Fibroblast of the aortic adventitia (primary cell): ENCODE measurements at places on chromosomes 2 and 18.

DNA sequence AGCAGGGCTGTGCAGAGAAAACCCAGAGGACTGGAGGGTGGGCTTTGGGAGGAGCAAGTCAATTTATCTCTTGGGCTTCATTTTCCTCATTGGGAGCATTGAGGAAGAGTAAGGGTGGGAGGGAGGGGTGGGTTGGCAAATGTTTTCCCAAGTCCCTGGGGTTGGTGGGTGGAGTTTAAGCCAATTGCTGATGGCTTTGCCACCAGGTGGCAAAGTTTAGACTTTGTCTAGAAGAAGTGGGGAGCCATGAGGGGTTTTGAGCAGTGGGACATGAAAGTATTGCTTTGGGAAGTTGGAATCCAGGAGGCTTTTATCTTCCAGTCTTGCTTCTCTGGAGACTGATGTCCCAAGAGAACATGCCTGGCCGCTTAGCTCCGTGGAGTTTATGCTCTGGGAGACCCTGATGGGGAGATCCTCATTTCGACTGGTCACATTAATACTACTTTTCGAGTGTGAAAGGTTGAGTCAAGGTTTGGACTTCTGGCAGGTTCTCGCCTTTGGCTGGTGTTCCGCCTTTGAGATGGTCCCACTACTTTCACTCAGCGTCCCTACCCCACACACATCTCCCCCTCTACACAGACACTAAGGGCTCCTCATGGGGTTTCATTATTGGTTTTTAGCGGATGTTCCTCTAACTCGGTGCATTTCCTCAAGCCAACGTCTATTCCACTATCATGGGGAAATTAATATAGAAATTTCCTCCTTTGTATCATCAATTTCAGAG, 126.7 kb downstream of the PRKCE start:
- DNase-seq: no peak

DNA sequence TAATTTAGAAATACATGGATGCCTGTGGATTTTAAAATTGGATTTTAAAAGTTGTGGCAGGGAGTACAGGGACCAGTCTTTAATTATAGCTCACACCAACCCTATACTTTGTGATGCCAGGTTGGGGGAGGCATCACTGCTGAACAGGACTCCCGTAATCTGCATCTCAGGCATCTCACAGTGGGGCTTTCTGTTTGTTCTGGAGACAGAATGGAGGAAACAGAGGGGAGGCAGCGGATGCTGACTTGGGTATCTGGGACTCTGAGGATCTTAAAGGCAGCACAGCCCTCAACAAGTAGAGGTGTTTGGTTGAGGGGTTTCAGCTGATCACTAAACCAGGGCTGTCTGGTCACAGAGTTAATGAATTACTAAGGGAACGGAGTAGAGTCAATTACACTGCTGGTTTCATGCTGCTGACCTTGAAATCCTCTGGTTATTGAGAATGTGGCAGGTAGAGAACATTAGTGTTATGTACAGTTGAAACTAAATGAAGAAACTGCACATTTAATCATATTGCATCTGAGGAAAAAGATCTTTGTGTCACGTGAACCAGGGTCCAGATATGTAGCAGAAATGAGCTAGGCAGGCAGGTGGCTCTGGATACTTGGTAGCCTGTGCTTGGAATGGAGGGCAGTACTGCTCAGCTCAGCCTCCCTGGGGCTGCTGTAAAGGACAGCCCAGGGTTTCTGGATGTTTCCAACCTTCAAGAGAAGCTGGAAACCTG, 40.3 kb downstream of the FHOD3 start:
- no peak for DNase-seq

- peak; percentile 74 for DNase-seq
Measured at GRCh38 chr18:7987284-7987976, 420.3 kb downstream of the PTPRM start.

- DNase-seq: no peak
Measured at GRCh38 chr2:19652811-19653210, 249.0 kb downstream of the TTC32 start.

DNA sequence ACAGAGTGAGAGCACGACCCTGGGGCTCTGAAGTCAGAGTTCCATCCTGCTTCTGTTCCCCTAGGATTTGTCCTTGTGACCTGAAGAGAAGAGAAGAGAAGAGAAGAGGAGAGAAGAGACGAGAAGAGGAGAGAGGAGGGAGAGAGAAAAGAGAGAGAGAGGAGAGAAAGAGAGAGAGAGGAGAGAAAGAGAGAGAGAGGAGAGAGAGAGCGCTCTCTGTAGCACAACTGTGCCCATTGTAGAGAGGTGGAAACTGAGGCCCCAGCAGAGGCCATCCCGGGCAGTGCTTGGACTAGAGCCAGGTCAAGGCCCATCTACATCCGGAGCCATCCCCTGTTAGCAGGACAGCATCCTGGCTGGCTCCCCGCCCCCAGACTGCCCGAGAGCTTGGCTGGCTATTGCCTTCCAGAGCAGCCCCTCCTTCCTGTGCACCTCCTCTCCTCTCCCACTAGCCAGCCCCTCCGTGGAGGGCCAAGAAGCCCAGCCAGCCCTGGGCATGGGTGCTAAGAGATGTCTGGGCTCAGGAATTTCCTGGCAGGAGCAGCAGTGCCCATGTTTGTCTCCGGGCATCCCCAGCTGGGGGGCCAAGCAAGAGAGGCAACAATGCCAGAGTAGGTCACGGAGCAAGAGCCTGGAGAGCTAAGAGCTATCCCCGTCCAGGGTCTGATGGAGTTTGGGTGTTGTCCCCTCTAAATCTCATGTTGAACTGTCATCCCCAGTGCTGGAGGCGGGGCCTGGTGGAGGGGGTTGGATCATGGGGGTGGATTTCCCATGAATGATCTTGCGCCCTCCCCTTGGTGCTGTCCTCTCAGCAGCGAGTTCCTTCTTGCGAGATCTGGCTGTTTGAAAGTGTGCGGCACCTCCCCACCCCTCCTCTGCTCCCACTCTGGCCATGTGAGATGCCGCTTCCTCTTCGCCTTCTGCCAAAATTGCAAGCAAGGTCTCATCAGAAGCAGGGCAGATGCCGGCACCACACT, 18.2 kb upstream of the GPR55 start:
- no peak for DNase-seq

DNA sequence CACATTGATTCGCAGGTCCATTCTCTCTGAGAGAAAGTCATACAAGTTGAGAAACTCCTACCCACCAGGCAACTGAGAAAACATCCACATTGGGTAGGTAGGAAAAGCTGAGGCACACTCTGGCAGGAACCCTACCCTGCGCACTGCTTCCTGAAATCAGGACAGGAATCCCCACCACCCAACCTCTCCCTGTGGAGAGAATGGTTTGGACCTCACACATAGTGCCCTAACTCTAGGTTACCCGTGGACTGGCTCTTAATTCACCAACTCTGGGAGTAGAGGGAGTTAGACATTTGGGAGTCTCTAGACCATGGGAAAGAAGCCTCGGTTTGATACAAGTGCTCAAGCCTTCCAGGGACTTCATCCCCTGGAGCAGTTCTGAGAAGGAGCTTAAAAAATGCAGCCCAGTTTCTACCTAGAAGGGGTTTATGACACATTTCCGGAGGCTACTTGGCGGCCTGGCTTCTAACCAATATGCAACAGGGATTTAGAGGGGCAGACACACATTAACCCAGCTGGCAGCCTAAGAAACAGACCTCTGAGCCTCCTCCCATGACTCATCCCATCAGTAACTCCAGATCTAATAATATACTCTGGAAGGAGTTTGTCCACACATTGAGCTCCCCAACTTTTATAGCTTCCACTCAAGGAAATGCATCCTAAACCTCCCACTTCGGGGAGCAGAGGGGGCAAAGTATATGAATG, 136.7 kb downstream of the EML6 start:
- DNase-seq: peak; percentile 73

DNA sequence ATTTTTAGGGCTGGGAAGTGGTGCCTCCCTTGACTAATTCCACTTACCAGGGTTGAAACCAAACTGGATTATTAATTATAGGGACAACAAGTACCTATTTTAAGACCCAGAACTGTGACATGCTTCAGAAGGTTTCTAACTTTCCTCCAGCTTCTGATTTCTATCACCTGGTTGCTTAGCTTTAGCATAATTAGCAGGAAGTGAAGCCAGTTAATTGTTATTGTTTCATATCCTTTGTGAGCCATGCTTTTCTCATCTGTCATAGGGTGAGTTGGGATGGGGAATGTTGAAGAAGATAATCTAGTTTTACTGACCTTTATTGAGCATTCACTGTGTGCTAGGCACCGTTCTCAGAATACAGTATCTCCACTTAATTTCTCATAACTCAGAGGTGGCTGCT, 3.2 kb downstream of the YPEL5 start:
- DNase-seq: no peak

GRCh38 chr2:12835733-12836132, 119.0 kb downstream of the TRIB2 start:
- no peak for DNase-seq

DNA sequence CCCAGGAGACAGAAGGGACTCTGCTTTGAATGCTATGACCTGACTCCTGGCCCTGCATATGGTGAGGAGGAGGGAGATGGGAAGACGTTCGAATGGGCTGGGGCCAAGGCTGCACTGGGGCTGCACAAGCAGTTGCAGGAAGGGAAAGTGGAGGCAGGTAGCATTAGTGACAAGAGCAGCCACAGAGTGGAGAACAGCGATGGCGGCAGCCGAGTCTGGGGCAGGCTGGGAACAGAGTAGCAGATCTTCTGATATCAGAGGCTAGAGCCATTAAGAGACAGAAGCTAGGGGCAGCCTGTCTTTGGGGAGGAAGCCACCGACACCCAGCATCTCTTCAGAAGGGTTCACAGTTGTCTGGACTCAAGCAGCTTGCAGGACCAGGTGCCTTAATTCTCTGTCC, 50.1 kb downstream of the ST3GAL5 start:
- DNase-seq: no peak

GRCh38 chr2:198055716-198056115, 251.3 kb downstream of the PLCL1 start:
- DNase-seq: peak; percentile 11

DNA sequence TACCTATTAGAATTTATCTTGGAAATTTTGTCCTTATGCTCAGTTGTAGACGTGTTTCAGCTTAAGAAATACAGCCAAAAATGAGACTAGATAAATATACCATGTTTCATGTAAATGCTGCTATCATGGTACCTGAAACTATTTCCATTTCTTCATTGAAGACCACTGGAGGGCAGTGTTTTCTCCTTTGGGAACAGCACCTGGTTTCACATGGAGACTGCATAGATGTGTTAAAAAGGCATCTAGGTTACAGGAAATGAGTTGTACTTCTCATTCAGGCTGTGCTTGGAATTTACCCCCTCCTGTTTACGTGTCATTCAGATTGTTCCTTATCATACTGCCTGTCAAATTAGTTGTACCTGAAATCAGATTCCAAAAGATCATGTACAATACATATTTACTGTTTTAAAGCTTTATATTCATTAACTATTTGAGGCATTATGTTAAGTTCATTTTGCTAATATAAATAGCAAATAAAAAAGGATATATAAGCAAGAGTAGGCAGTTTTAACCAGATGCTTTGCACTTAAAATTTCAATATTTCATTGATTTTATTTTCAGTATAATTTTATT, 57.3 kb upstream of the PSMD14 start:
- peak; percentile 44 for DNase-seq

DNA sequence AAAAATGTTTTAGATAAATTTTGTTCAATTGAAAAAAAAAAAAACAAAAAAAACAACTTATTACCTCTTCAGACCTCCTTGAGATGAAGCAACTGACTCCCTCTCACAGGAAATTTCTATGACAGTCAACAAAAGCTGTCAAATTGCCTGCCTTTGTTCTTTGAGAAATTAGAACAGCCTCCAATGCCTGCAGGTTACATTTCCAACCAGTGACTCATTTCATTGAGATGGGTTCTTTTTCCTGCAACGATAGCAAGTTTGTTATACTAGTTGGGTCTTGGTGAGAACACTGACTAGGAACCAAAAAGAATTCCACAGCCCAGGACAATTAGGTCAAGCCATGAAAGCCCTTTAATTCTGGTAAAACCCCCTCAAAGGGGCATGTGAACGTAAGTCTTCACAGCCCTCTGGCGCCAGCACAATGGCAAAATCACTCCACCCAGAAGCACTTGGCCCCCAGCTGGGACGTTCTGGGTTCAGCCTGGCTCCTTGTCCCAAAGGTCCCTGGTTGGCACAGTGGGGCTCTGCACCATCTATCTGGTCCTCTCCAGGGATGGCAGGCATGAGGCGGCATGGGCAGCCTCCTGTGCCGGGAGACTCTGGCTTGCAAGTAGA, 87.0 kb downstream of the SPP2 start:
- peak; percentile 75 for DNase-seq

GRCh38 chr2:38446906-38447561, 70.0 kb upstream of the ATL2 start:
- DNase-seq: no peak

DNA sequence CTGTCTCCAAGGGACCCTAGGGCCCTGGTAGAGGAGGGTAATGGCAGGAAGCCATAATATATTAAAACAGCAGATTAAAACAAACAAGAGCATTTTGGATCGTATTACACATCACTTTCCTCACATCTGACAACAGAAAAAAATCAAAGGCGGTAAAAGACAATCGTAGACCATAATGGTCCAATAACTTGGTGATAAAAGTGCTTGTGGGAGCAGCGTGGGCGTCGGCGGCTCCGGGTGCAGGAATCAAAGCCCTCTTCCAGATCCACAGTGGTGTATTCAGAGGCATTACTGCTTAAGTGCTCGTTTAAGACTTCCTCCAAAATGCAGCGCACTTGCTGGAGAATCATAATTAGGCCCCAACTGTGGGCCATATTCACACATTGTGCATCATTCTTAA, 68.0 kb downstream of the FECH start:
- DNase-seq: no peak

DNA sequence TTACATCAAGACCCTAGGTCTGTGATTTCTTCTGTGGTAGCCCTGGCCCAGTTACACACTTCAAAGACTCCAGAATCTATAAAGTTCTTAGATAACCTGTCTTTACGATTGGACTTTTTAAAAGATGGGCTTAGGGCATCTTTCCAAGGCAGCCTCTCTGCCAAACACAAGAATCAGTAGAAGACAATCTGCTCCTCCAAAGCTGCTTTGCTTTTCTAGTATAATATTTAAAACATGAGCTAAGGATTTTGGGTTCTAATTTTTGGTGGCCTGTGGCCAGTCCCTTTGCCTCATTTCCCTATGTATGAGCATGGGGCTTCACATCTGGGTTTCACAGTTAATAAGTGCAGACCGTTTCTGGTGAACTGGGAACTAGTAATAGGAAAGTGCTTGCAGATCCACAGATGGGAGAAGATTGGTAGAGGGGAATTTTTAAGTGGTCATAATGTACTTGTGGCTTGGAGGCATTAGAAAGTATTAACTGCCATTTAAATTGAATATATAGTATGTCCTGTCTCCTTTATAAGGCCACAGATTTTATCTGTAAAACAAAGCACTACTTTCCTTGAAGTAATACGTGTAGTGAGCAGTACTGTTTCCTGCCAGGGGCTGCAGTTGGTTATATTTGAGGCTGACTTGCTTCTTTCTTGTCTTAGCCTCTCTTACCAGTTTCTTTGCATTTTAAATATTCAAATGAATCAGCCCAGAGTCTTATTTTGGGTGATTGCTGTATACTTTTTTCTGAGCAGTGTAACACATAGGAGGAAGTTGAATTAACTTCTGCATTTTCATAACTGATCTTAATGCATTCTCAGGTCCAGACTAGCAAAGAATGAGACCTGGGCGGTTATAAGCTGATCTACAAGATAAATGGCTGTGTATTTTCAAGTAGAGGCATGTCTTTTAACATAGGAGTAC, 1.5 kb downstream of the ARPC2 start:
- peak; percentile 22 for DNase-seq

GRCh38 chr18:36672437-36673344, 156.1 kb downstream of the TPGS2 start:
- DNase-seq: peak; percentile 72

- peak; percentile 72 for DNase-seq
Measured at GRCh38 chr2:237888389-237888788, 29.0 kb downstream of the RAMP1 start.
